ENCODE measurements at places on chromosomes 4 and X.

DNA sequence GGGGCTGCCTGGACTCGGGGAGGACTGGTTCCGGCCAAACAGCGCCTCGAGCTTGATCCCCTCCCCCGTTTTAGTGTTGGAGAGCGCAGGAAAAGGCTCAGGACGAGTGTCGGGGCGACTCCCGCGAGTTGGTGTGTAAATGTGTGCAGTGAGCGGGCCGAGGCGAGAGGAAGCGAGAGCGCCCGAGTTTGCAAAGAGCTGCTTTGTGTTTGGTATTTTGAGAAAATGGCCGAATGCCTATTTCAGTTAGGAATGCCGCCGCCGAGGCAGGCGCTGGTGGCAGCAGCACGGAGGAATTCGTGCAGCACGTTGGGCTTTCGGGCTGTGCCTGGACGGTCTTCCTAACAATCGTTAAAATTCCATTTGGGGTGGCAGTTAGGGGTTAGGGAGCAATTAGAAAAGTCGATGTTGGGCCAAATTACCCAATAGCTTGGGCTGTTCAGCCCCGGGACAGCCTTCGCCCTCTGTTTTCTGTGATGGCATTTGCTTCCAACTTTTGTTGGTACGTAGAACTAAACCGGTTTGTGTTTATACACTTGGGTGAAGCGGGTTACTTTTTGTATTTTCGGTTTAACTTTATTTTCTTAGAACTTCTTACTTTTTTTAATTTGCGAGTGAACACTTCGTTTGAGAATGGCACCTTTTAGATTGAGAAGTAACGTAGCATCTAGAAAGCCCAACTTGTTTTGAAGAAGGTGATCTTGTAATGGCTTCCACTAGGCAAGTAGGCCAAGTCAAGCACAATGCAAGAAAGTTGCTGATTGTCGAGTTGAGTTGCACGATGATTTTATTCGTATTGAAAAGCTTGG lies 1.6 kb downstream of the REST start:
- peak; percentile 52 for DNase-seq

GRCh38 chr4:174714393-174715211 lies 114.4 kb downstream of the GLRA3 start:
- DNase-seq: no peak

GRCh38 chr4:75844151-75844662 lies 58.0 kb downstream of the PPEF2 start:
- DNase-seq: no peak

GRCh38 chrX:71996136-71996535 lies 85.5 kb downstream of the NHSL2 start:
- DNase-seq: no peak

DNA sequence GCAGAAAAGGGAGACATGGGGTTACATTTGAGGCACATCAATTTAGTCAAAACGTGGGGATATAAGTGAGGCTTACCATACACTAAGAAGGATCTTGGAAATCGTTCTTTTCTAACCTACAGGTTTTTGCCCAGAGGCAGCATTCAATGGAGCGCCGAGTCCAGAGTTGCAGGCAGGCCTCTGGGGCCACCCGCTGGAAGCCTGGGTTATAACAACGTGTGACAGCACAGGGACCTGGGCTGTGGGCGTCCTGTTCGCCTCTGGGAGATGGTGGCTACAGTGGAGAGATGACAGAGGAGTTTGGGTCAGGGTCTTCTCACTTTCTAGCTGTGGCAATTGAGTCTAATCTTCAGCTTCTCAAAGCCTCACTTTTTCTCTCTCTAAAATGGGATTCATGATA lies 53.9 kb downstream of the ENPP6 start:
- peak; percentile 70 for DNase-seq

- DNase-seq: no peak
These were observed 65.9 kb downstream of the VEGFC start for GRCh38 chr4:176726803-176727202.

GRCh38 chr4:106344647-106344970 lies 24.0 kb downstream of the GIMD1 start:
- no peak for DNase-seq

- DNase-seq: no peak
These were observed 395.5 kb upstream of the BOD1L1 start for GRCh38 chr4:14023036-14023435.

DNA sequence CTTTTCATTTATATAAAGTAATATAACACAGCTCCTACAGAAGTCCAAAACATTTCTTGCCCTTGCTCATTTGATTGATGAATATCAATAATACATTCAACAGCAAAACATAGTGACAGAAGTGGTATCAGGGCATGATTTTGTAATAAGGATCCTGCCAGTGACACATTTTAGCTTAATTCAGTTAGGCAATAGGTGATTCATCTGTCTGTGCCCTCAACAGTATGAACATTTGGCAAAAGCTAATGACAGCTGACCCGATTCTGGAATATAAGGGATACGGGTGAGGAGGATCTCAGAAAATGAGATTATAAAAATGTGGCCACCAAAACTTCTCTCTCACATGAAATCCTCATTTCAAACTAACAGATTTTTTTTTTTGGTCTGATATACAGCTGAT lies 294.0 kb downstream of the CAMK2D start:
- DNase-seq: no peak

GRCh38 chr4:141080668-141081067 lies 52.6 kb downstream of the RNF150 start:
- DNase-seq: no peak

DNA sequence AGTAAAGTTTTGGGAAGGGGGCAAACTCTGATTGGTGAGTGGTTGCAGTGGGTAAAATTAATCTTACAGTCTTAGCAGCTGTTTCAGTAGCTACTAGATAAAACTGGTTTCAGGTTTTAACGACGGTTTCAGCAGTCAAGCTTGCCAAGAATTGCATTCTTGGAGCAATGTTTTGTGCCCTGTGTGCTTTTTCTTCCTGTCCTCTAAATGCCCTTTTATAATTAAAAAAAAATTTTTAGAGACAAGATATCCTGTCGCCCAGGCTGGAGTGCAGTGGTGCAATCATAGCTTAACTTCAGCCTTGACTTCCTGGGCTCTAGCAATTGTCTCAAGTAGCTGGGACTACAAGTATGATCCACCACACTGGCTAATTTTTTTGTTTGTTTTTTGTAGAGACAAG lies 6.3 kb upstream of the PPEF2 start:
- no peak for DNase-seq

- DNase-seq: no peak
These were observed 240.3 kb upstream of the NDST3 start for GRCh38 chr4:117793845-117794480.

DNA sequence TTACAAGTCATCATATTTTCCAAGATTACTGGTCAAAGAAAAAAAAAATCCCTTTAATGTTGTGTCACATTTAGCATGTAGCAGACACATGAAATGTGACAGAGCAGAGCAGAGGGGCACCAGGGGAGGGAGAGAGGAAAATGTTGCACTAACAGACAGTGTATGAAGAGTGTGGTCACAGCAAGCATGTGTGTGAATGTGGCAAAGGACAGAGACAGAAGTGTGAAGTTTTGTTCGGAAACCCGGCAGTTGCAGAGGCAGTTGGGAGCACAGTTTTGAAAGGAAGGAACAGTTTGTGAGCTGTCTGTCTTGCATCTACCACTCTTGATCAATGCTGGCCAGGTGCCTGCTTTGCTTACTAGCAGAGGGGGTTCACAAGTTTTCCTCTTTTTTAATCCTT lies 83.9 kb upstream of the MAP3K15 start:
- no peak for DNase-seq

DNA sequence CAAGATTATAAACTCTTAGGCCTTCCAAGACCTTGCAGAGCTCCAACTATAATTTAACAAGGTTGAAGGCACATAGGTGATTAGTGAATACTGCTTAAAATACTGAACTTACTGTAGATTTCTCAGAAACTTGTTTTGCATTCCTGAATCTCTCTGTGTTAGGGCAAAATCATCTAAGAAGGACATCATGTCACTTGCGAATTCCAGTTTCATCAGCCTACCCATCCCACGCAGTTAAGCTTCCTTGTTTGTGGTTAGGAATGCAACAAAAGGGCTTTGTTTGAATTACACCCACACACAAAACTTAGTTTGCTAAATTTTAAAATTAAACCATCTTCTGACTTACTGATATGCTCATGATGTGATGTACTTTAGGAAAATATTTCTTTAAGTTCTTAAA lies 174.0 kb downstream of the SOWAHB start:
- DNase-seq: no peak

DNA sequence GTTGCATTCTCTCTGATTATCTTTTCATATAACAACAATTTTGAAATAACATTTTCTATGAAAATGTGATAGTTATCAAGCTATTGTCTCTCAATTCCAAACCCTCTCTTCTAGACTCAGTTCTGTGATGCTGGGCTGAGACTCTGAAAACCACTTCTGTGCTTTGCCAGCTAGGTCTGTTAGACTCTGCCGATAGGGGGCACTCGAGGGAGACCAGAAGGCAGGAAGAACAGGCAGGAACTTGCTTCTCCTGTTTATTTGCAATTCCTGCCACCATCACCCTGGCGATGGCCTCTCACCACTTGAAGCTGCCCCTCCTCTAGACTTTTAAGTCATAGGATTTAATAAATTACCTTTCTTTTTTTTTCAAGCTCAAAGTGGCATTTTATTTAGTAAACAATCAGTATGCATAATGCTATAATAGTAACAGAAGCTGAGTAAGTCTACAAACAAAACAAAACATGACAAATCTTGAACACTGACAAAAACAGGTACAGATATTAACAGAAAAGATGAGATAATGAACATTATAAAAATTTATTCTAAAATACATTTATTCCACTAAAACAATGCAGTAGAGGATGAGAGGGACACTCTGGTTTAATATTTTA lies 49.7 kb downstream of the RASL11B start:
- peak; percentile 72 for DNase-seq

DNA sequence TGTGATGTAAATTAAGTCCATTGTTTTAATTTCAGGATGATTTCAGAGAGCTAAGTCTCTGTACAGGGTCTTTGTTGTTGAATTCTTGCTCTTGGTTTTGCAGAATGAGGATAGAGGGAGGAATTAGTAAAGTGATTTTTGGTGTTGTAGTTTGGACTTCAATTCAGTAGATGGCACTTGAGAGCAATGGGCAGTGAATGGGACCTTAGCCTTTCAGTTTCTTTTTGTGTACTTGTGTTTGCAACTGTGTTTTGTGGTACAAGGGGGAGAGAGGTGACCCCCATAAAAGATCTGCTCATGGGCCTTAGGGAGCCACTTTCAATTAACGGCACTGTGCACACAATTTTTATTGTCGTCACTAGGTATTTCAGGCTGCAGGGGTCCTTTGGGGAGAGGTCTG lies 340.0 kb downstream of the DCAF12L2 start:
- no peak for DNase-seq

DNA sequence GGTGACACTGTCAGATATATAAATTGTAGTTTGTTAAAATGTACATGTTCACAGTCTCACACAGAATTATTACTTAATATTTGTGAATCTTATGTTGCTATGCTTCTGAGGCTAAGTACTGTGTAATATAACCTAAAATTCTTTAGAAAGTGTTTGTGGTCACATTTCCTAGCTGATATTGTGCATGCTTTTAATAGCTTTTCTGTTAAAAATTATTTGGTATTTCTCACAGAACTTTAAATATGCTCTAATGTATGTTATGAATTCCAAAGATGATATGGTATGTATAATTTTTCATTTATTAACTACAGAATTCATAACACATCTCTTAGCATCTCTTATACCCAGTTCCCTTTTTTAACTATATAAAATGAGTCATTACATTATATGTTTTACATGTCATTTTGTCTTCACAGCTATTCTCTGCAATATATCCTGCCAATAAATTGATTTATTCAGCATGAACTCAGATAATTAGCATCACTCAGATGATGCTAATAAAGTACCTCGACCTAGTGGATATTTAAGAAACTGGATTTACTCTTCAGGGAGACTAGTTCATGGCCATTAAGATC lies 9.3 kb downstream of the PTPN13 start:
- no peak for DNase-seq

GRCh38 chr4:12507868-12508481 lies 976.2 kb downstream of the RAB28 start:
- DNase-seq: no peak

- DNase-seq: no peak
These were observed 61.7 kb downstream of the PALLD start for GRCh38 chr4:168558599-168558998.

- no peak for DNase-seq
These were observed 12.6 kb downstream of the SYN1 start for GRCh38 chrX:47607091-47607490.

DNA sequence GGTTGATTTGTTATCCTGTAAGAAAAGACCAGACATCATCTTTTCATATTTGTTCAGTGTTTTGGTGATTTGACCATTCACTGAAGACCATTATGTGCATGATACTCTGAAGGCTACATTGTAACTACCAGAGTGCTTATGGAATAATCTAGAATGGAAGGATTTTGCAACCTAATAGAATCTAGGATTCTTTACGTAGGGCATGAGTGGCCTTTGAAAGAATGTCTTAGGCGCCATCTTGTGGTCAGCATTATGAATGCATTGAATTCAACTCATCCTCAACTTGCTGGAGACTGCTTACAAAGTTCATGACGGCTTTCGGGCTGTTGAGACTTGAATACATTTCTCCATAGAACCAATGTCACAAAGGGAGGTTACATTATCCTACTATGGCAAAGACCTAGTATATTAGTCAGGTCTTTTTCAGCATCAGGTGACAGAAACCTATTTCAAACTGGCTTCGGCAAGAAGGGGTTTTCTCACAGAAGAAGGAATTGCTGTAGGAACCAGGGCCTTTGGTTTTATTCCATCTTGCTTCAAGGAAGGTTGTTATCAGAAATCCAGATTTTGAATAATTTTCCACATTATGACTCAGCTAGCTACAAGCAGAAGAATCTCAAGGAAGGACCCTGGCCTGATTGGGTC lies 104.1 kb downstream of the GPAT3 start:
- DNase-seq: peak; percentile 36

DNA sequence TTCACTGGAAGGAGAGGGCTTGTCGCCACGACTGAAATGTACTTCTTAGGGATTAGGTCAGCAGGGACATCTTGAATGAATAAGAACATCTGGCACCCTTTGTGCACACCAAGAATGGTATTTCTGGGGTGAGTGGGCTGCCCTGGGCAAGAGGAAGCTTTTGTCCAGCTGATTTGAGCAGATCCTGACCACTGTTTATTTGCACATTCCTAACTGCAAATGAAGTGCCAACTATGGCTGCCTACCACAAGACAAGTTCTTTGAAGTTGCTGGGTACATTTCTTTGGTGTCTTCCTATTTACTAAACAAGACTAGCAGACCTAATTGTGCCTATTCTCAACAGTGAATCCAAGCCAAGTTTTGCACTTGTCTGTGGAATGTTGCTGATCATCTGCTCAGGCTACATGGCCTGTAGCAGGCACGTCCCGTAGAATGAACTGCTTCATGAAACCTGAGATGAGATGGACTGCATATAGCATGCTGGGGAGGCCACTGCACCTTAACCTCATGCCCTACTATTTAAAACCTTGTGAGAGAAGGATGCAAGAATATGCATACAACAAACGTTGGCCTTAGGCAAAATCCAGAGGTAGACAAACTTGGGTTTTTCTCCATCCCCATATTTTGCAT lies 45.0 kb downstream of the PIR start:
- no peak for DNase-seq

- DNase-seq: no peak
These were observed 227.5 kb downstream of the MGST2 start for GRCh38 chr4:139892973-139893736.

- no peak for DNase-seq
These were observed 81.9 kb downstream of the FAM114A1 start for GRCh38 chr4:38949411-38950051.

GRCh38 chr4:65893957-65894755 lies 223.9 kb upstream of the EPHA5 start:
- DNase-seq: no peak

- DNase-seq: no peak
These were observed 52.9 kb upstream of the VEGFC start for GRCh38 chr4:176845636-176846035.
